ENCODE measurements at places on chromosomes 7 and 10.

DNA sequence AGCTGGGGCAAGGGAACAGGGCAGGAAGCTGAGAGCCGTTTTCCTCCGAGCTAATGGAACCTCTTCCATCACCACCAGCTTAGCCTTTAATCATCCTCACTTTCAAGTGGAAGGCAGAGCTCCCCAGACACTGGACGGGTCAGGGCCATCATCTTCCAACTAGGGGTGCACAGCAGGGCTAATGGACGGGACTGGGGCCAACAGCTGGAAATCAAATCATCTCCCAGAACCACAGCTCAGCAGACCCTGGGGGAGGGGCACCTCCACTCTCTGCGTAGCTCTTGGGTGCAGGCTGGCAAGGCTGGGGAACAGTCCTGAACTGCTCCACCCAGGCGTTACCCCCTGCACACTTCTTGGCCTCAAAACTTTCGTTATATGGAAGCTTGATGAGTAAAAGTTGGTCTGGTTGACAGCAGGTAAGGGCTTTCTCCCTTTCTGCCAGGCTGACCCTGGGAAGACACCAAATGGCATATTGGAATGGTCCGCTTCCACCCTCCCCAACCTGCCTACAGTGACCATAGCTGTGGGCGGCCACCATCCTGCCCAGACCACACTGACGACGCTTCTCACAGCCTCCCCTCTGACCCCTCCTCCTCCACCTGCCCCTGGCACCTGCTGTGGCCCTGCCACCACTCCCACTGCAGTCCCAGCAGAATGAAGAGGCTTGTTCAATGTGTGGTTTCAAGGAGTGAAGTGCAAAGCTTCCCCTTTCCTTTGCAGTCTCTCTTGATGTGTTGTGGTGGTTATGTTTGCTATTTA lies 51.7 kb upstream of the RET start:
- no peak for DNase-seq

- no peak for DNase-seq
These were observed 185.0 kb downstream of the TCF7L2 start for GRCh38 chr10:113135025-113135424.

- DNase-seq: no peak
These were observed 35.8 kb upstream of the DIP2C start for GRCh38 chr10:725302-725701.

- no peak for DNase-seq
These were observed 675.3 kb downstream of the INHBA start for GRCh38 chr7:41027428-41028115.

- DNase-seq: no peak
These were observed 69.6 kb upstream of the GATA3 start for GRCh38 chr10:7984896-7985295.

- DNase-seq: no peak
These were observed 183.6 kb upstream of the CTBP2 start for GRCh38 chr10:125343983-125344382.

DNA sequence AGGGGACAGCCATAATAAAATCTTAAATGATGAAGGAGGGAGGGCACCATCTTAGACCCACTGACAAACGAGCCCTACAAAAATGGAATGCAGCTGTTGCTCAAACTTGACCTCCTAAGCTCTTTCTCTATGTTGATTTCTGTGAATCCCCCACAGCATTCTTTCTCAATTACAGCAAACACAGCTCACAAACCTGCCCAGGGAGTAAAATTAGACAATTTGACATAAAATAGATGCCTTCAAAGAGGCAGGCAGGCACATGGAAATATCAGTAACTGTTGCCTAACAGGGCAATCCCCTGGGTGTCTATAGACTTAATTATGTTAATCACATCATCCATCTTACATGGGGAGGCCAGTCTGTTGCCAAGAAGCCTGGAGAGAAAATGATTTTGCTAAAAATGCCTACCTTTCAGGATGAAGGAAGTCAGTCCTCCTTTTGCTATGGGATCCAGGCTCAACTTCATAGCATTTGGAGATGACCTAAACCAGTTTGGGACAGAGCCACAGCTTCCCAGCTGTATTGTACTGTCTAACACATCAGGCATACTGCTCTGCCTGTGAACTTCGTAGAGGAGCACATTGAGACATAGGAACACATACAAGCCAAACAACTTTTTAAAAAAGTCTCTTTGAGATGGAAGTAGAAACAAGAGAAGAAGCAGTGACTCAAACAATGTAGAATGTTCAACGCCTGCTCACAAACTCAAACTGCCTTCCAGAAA lies 1177.4 kb downstream of the SORCS1 start:
- no peak for DNase-seq

DNA sequence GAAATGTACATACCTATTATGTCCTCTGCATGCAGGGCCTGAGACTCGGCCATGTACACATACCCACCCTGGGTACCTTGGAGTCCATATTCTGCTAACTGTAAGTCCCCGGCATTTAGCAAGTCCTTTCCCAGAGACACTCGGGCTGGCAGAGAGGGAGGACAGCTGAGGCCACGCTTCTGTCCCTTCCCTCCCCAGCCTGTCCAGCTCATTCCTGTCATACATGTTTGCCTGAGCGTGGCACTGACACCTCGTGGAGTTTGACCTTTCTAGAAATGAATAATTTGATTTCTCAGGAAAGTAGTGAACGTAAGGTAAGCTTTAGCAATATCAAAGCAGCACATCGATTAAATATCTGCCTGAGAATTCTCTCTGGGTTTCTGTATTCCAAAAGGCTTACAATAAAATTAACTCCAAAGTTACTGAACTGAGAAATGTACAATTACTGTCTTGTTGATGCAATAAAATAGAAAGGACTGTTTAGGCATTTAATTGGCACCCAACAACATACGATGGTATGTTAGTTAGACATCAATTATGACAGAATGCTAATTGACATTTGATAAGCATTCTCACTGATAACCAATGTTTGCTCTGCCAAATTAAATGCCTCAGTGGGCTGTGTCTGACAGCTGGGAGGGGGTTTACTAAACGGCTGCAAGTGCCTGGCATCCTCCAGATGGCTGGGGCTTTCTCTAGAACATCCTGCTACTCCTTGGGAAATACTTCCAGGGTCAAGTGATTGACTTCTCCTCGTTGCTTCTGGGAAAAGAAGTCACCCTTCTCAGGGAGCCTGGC lies 221.2 kb downstream of the CCSER2 start:
- DNase-seq: no peak

- no peak for DNase-seq
These were observed 3.1 kb downstream of the VSIR start for GRCh38 chr10:71770255-71770654.
